Activated naive CD8-positive, alpha-beta T cell treated with anti-CD3 and anti-CD28 coated beads for 36 hours (primary cell): ENCODE measurements at places on chromosomes 6 and 20. TPM values are rescaled to one million over a fixed set of nuclear protein-coding genes. Genes with fewer than 3 reads are reported as not detected.

DNA sequence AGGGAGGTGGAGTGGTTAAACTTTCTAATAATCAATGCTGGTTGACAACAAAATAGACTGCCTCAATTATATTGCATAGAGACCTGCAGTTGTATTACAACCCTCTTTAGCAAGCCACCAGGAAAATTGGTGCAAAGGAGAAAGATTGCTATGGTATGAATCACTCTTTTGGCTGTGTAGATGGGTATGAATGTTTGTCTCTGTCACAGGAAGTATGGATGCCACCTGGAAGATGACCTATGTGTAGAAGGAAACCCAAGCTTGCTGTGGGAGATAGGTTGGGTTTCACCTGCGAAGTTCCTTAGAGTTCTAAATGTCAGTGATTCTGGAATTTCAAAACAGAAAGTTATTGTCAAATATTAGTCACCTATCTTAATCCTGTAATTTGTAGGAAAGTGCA lies 134.6 kb downstream of the SOBP start:
- H3K27ac ChIP-seq: no peak overlapping the region
- H3K27me3 ChIP-seq: no peaks in the 10 kb centered on the region
- no peak overlapping the region for H3K4me3 ChIP-seq
- DNase-seq: no peak
- H3K4me1 ChIP-seq: peaks cover 17% of the 10 kb centered on the region

- H3K4me1 ChIP-seq: no peaks in the 10 kb centered on the region
- H3K27me3 ChIP-seq: no peaks in the 10 kb centered on the region
- no peak overlapping the region for H3K4me3 ChIP-seq
- no peak for DNase-seq
- no peak overlapping the region for H3K27ac ChIP-seq
These were observed 347.5 kb downstream of the SAMD5 start for GRCh38 chr6:147855803-147856482.

Gene FLRT3
- not detected for total RNA-seq

Gene TDRD6
- not detected for total RNA-seq
